ENCODE measurements at places on chromosomes 7 and 10. TPM values are rescaled to one million over a fixed set of nuclear protein-coding genes. Genes with fewer than 3 reads are reported as not detected.

Gene MLXIPL
- total RNA-seq, result 1.4 TPM

Gene PRLHR
- not detected for total RNA-seq

Gene KLF14
- 0.08 TPM for total RNA-seq

Gene MCM10
- total RNA-seq, result 21.2 TPM

Gene ADAM22
- total RNA-seq, result 0.61 TPM

Gene LIPN
- total RNA-seq, result not detected

Gene GOLGA7B
- 3.6 TPM for total RNA-seq

Gene MALRD1
- not detected for total RNA-seq

Gene ACTR3C
- total RNA-seq, result not detected

Gene ACTL6B
- not detected for total RNA-seq

Gene PRR15
- 3.8 TPM for total RNA-seq

Gene FKBP6
- not detected for total RNA-seq

Gene TMEM130
- 0.29 TPM for total RNA-seq

Gene ANKRD30A
- 0.39 TPM for total RNA-seq

Gene FKBP9
- 78.2 TPM for total RNA-seq

Gene CPA2
- total RNA-seq, result not detected

Gene NOS3
- total RNA-seq, result 0.34 TPM

Gene SPAM1
- total RNA-seq, result not detected

Gene AQP1
- total RNA-seq, result 0.67 TPM

Gene CRTAC1
- total RNA-seq, result 1.3 TPM

Gene METTL27
- 10.8 TPM for total RNA-seq

Gene PHF14
- total RNA-seq, result 20.4 TPM

Gene CH25H
- total RNA-seq, result 0.36 TPM

Gene AGAP5
- 2.8 TPM for total RNA-seq

Gene HMX2
- total RNA-seq, result 0.23 TPM

Gene PRPS1L1
- total RNA-seq, result not detected

Gene SPDYE2
- not detected for total RNA-seq

Data from A549 treated with Mapracorat at 1 μM for 4 hours (cell line).